Activated CD4-positive, alpha-beta T cell treated with anti-CD3 and anti-CD28 coated beads, Interleukin-2, amount 50 U/mL, for 4 hours (primary cell): ENCODE measurements at places on chromosomes 2 and 18.

GRCh38 chr2:225996462-225996828 is 596.9 kb downstream of the NYAP2 start:
- no peak for DNase-seq

DNA sequence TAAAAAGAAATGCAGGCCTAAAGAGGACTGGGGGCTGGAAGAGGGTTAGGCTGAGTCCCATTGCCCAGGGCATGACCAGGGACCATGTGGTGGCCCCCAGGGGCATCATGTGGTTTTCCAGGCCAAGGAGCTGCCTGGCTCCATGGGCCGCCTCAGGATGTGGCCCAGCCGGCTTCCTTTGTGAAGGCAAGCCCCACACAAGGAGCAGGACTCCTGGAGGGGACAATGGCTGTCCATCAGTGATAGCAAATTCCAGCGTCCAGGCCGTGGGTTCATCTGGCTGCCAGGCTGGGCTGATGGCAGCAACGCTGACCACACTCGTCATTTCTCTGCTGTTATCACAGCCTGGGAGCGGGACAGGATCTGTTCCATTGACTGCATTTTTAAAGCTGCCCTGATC is 82.5 kb downstream of the GBX2 start:
- no peak for DNase-seq

GRCh38 chr2:129004485-129004884 is 685.8 kb upstream of the HS6ST1 start:
- no peak for DNase-seq

GRCh38 chr2:190405070-190405469 is 3.1 kb upstream of the MFSD6 start:
- no peak for DNase-seq

GRCh38 chr2:32258242-32258641 is 6.4 kb downstream of the NLRC4 start:
- no peak for DNase-seq

DNA sequence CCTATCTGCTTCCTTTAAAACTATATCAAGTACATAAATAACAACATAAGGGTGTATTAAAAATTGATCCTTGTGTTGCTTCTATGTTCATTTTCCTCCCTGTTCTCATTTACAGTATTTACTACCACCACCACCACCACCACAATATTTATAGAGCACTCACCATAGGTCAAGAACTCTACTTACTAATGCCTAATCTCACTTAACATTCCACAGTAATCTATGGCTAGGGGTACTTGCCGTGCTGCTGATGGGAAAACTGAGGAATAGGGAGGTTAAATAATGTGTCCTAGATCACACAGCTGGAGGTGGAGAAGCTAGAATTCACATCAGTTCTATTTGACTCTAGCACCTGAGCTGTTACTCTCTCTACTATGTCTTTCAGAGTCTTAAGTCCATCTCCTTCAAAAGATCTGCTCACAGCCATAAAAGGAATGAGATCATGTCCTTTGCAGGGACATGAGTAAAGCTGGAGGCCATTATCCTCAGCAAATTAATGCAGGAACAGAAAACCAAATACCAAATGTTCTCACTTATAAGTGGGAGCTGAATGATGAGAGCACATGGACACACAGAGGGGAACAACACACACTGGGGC is 54.1 kb upstream of the ZNF385B start:
- no peak for DNase-seq
